ENCODE measurements at places on chromosomes 1 and 21.

GRCh38 chr1:39711104-39711965 is 20.1 kb upstream of the HPCAL4 start:
- no peak for DNase-seq

- peak; percentile 19 for DNase-seq
Measured at GRCh38 chr1:238252033-238252802, 361.5 kb upstream of the ZP4 start.

GRCh38 chr1:12135612-12136011 is 31.2 kb upstream of the TNFRSF1B start:
- DNase-seq = no peak

- peak; percentile 37 for DNase-seq
Measured at GRCh38 chr1:246608616-246609376, 42.5 kb downstream of the CNST start.

DNA sequence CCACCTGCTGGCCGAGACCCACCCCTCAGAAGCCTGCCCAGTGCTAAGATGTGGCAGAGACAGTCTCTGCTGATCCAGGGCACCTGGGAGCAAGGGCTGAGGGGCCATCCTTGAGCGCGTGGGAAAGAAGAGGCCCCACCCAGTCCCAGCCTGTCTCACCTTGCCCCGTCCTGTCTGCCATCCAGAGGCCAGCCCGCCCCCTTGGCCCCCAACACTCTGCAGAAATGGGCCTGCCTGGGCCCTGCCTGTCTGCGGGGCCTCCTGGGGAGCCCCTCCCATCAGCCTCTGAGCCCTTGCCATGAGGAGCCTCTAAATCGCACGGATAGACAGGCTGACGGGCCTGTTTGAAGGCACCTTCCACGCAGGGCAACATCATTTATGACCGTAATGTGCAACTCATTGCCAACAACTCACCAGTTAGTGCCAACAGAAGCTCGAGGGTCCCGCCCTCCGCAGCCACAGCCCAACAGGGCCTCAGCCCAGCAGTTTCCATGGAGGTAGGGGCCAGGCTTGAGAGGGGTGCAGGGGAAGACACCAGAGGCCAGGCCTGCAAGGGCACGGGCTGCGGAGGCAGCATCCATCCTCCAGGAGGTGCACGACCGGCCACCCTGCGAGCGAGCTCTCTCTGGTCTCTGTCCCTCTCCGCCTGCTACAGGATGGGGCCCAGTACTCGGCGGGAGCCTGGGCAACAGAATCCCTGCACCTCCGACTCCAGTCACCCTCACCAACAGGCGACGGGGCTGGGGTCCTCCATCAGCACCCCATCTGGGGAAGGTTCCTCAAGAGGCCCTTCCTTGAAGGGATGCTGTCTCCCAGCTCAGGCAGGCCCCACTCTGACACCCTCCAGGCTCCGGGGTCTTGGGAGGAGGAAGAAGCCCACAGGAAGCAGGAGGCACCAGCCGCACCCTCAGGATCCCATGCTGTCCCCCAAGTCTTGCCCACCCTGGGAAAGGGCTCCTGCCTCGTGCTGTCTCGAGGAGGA is 78.0 kb downstream of the MEGF6 start:
- DNase-seq = no peak

- DNase-seq = no peak
Measured at GRCh38 chr1:7422081-7422480, 349.0 kb upstream of the VAMP3 start.

DNA sequence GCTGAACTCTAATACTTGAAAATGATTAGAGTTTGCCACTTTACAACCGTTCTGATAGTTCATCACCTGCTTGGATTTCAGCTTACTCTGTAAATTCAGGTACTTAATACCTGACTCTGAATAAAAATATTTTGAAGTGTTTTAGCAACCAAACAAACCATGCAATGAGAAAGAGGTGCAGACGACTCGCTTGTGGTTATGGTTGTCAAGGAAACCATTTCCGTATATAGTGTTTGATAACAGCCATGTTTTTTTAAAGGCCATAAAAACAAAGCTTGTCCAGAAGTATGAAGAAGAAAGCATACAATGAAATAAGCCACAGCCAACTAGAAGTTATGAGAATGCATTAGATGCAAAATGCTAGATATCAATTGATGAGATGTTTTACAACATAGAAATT is 167.2 kb upstream of the HMCN1 start:
- DNase-seq = peak; percentile 34

DNA sequence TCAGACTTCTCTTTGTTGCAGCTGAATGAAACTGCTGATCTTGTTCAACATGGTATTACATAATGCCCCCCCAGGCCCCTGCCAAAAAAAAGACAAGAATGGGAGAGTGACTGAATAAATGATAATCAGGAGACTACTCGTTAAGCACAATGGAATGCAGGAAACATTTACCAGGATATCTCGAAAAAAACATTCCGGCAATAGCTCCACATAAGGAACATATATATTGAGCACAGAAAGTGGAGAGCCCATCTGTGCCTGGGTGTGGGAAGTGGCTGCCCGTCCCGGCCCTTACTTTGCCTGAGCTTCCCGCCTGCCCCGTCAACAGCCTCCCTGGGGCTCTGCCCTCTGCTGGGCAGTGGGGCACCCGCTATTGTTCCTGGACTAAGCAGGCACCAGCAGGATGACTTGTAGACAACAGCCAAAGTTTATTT is 13.3 kb downstream of the TRIM11 start:
- no peak for DNase-seq

- peak; percentile 68 for DNase-seq
Measured at GRCh38 chr1:206685334-206685768, 646 bp downstream of the MAPKAPK2 start.

- peak; percentile 5 for DNase-seq
Measured at GRCh38 chr1:96721053-96721415, 550 bp upstream of the PTBP2 start.

DNA sequence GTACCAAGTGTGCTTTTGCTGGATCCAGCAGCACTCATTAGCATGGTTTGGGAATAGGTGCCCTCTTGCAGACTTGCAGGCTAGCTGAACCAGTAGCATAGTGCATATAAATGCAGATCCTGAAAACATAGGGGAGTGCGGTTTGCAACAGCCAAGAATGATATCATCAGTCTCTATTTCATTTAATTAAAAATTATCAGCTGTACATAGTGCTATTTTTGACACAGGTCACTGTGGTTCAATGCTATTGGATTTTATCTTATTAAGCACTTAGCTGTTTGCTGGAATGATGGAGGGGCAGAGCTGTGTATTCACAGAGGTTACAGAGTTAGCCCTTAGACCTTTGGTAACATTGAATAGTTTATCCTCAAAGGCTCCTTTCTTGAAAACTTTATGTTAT is 43.6 kb downstream of the CYYR1 start:
- DNase-seq = no peak

- no peak for DNase-seq
Measured at GRCh38 chr1:42691157-42691498, 8.9 kb downstream of the YBX1 start.

GRCh38 chr1:165895451-165895871 is 68.0 kb downstream of the UCK2 start:
- no peak for DNase-seq

GRCh38 chr1:15952317-15953258 is 23.3 kb downstream of the ZBTB17 start:
- DNase-seq = no peak

DNA sequence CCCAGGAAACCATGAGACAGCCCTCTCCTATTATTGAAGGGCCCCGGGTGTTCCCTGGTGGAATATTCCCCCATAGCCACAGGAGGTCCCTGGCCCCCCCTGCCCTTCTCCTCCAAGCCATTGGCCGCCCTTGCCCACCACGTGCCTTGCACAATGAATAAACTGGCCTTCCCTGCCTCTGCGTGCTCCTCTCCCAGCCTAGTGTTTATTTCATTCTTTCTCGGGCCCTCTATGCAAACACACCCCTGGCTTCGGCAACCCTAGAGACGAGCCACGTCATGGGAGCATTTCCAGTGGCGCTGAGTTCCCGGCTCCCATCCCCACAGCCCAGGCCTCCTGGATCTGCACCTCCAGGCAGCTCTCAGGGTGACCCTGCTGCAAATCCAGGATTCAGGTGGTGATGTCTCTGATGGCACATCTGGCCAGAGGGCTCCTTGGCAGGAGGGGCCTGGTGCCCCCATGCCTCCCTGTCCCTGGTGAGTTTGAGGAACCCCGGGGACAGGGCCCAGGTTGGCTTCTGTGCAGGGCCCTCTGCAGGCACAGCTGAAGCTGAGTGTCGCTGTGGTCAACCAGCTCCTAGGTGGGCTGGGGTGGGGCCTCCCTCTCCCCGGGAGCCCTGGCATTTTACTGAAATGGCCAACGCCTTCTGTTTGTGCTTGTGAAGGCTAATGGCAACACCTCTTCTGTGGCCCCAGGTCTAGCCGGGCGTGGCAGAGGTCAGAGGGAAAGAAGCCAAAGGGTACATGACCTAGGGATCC is 6.2 kb downstream of the KRTAP10-12 start:
- no peak for DNase-seq

GRCh38 chr1:182811975-182812722 is 22.6 kb downstream of the NPL start:
- no peak for DNase-seq

- DNase-seq = no peak
Measured at GRCh38 chr1:214198571-214198970, 82.4 kb upstream of the SMYD2 start.

GRCh38 chr1:226882631-226883409 is 12.4 kb downstream of the PSEN2 start:
- DNase-seq = peak; percentile 81

- no peak for DNase-seq
Measured at GRCh38 chr1:7382971-7383370, 388.1 kb upstream of the VAMP3 start.

- DNase-seq = no peak
Measured at GRCh38 chr1:15687446-15687845, 3.3 kb downstream of the PLEKHM2 start.

DNA sequence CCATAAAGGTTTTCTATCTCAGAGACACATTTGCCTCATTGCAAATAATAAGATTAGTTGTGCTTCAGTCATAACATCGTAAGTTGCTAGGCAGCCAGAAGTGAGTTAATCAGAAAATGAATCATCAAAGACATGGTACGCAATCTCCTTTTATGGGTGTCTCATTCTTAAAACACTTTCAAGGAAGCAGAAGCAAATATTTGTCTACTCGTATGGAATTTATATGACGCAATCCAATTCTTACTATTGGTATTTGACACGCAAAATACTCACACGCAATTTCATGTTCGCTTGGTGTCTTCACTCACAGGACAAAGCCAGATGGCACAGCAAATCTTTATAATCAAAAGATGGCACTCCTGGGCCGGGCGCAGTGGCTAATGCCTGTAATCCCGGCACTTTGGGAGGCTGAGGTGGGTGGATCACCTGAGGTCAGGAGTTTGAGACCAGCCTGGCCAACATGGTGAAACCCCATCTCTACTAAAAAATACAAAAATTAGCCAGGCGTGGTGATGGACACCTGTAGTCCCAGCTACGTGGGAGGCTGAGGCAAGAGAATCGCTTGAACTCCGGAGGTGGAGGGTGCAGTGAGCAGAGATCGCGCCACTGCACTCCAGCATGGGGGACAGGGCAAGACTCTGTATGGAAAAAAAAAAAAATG is 56.4 kb downstream of the HLCS start:
- no peak for DNase-seq

DNA sequence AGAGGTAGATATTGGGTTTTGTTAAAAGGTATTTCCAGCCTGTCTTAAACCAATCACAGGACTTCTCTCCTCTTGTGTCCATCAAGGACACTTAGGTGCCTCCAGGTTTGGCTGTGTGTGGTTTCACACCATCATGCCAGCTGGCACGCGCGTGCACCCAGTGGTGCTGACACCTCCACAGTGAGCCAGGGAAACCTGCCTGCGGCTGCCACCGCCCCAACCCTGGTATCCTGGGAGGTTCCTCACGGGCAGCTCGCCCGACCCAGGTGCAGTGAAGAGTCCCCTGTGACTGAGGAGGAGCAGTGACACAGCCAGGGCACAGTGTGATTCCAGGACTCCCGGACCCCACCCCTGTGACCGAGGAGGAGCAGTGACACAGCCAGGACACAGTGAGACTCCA is 13.2 kb upstream of the COL6A2 start:
- no peak for DNase-seq

DNA sequence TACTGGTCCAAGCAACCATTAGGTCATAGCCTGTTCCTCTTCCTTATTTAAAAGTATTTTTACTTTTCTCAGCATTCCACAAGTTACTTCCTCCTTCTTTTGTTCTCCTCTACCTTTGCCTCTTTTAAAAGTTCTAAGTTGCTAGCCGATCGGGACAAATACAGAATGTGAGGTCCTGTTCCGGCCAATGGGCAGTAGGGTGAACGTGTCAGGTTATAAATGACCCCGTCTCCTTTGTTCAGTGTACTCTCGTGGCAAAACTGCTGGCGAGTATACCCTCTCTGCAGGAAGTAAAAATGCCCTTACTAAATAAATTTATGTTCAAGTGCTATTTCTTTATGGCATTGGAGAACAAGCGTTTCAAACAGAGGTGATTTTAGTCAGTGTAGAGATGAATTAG is 2.5 kb downstream of the ADCY10 start:
- DNase-seq = no peak

DNA sequence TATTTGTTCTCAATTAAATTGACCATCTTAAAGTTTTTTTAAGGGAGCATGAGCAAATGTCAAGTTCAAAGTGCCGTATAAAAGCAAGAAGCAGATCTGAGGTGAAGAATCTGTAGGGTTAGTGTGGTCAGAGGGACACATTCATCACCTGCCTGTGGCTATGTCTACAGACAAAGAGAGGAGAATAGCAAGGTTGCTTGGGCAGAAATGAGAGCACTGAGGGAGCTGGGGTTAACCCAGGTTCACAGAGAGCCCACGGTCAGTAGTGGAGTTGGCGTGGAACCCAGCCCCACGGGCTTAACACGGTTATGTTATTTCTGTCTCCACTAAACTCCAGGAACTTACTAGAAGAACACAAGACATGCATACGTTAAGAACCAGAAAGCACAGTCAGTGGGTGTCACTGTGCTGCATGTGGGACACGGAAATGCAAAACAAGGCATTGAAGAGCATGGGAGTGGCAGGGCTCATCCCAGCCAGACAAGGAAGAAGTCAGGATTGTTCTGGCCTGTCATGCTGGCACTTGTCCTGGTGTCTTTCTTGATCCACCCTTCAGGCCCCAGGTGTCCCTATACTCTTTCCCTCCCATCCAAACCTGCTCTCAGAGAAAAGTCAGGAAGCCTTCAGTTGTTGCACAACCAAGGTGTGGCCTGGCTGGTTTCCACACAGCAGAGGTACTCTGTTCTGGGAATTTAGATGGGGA is 95.5 kb upstream of the IVNS1ABP start:
- DNase-seq = no peak

DNA sequence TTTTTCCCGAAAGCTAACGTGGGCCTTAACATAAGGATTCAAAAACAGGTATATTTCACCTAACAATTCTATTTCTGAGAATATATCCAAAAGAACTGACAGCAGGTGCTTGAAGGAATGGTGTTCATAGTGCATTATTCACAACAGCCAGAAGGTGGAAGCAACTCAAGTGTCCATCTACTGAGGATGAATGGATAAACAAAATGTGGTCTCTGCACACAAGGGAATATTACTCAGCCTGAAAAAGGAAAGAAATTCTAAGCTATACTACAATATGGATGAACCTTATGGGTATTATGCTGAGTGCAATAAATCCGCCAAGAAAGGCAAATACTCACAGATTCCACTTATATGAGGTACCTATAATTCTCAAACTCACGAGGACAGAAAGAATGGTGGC is 6.1 kb upstream of the RIPPLY3 start:
- DNase-seq = no peak
